Right cardiac atrium (tissue), 5 donors: ENCODE measurements at places on chromosomes 13 and 19. TPM values are rescaled to one million over a fixed set of nuclear protein-coding genes. Genes with fewer than 3 reads are reported as not detected.

DNA sequence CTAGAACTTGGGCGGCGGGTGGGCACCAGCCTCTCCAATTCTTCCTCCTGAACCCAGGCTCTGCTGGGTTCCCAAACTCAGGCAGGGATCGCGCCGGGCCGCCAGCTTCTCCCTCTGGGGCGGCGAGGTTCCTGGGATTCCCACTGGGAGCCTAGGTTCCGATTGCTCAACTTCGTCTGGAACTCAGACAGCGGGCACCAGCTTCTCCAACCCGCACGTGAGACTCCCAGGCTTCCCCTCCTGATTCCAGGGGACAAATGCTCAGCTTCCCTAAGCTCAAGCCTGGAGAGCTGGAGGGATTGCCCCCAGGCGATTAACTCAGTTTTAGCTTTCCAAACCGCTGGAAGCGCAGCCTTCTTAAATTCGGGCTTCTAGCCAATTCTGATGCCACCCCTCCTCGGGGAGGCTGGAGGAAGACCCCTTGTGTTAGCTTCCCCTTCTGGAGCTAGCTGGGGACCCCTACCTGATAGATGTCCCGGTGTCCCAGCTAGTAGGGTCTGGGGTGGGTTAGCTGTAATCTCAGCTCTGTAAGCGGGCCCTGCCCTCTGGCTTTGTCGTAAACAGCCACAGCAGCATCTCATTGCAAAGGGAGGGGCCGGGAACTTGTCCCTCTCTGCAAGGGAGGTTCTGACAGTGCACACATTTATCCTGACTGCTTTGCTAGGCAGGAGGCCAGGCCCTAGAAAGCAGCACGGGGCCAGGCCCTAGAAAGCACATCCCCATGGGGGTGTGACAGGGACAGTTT lies 671 bp downstream of the MCOLN1 start:
- no peak for DNase-seq

GRCh38 chr13:108968566-108968965 lies 339.2 kb downstream of the MYO16 start:
- no peak for DNase-seq

- no peak for DNase-seq
These were observed 81.5 kb upstream of the SLC7A1 start for GRCh38 chr13:29676941-29677452.

- no peak for DNase-seq
These were observed 1228.3 kb upstream of the PCDH20 start for GRCh38 chr13:62643799-62644524.

DNA sequence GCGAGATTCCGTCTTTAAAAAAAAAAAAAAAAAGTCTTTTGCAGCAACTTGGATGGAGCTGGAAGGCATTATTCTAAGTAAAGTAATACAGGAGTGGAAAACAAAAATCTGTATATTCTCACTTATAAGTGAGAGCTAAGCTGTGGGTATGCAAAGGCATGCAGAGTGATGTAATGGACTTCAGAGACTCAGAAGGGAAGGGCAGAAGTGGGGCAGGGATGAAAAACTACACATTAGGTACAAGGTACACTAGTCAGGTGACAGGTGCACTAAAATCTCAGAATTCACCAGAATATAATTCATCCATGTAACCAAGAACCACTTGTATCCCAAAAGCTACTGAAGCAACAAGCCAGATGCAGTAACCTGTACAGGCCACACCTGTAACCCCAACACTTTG lies 2.0 kb downstream of the GP6 start:
- no peak for DNase-seq

GRCh38 chr13:66657165-66657881 lies 572.8 kb downstream of the PCDH9 start:
- DNase-seq, result peak; percentile 81

The N4BP2L2 gene
- total RNA-seq, result 180 TPM
